ENCODE measurements at places on chromosomes 1 and 21.

DNA sequence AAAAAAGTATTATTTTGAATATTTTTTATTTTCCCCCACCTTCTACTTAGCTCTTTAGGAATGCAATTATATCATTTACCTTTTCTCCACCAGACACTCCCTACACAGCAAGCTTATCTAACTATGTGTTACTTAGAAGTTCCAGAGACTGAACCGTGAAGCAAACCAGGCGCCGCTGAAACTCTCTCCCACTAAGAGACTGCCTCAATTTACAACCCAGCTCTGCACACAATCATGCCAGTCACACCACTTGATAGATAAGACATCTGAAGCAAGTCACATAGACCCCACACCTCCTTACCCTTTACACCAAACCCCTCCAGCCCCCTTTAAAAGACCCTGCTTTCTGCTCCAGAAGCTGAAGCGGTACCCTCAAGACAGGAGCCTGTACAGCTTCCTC lies 245.5 kb downstream of the S1PR1 start:
- no peak for DNase-seq

DNA sequence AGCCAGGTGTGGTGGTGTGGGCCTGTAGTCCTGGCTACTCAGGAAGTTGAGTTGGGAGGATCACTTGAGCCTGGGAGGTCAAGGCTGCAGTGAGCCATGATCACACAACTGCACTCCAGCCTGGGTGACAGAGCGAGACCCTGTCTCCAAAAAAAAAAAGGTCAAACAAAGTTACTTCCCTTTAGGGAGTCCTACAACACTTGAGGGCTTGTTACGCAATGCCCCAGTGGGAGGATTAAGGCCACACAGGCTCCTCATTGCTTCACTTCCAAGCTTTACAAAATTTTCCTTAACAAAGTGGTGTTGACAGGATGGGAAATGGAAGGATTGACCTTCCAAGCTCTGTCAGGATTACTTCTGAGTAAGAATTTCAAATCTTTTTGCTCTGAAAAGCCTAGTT lies 6.2 kb upstream of the EXTL1 start:
- DNase-seq: peak; percentile 81

GRCh38 chr1:193533853-193534252 lies 347.4 kb upstream of the B3GALT2 start:
- DNase-seq: no peak

GRCh38 chr1:170560681-170561285 lies 28.8 kb downstream of the GORAB start:
- DNase-seq: no peak

DNA sequence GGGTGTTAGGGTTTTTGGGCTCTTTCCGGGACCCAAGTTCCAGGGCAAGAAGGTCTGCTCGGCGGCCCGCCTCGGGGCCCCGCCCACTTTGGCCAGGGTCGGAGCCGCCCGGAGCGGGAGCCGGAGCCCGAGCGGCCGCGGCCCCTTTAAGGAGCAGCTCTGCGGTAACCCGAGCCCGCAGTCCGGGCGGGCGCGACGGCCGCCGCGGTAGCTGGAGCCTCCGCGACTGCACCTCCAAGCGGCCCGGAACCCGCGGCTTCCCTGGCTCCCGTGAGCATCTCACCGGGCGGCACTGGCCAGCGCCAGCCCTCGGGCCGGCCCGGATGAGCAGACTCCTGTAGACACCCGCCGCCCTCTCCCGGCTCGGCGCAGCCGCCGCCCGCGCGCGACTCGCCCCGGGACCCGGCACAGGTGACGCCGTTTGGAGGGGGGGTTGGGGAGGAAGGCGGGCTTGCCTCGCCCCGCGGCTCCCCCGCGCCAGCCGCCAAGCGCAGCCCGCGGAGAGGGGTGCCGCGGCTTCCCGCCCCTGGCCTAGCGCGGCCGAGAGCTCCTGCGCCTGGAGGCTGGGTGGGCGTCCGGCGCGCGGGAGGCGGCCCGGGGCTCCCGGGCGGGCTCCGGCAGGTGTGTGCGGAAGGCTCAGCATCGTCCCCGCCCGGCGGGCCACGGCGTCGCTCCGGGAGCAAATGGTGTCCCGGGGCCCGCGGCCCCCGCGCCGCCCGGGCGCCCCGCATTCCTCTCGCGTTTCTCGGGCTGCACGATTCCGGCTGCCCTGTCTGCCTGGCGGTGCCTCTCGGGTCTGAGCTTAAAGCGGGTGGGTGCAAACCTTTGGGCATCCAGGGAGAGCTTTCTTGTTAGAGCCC lies at the start of gene TLCD4:
TSS of gene TLCD4 (plus strand) at position 149 of the 860 bp plus-strand sequence. CDS start 26,547 bp downstream, outside the sequence.
- peak; percentile 78 for DNase-seq

Data from lower lobe of right lung (tissue), 2 donors.